ENCODE measurements at places on chromosomes 7 and 10.

DNA sequence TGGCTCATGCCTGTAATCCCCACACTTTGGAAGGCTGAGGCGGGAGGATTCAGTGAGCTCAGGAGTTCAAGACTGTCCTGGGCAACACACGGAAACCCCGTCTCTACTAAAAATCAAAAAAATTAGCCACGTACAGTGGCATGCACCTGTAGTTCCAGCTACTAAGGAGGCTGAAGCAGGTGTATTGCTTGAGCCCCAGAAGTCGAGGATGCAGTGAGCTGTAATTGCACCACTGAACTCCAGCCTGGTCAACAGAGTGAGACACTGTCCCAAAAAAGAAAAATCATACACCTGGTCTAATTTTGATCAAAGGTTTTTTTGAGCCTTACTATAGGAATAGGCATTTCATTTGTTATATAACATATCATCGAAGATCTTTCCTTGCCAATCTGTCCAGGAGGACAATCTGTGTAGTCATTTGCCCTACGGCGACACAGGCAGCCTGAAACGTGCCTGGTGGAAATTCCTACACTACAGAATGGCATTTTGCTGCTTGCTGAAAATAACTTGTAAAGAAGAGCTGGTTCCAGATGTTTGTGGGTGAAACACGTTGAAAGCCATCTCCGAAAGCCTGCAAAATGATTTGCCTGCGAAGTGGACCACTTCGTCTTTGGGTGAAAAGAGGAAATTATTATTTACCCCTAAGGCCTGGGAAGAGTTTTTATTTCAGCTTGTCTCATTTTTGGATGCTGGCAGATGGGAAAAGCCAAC lies 31.3 kb upstream of the GDI2 start:
- no peak for DNase-seq

DNA sequence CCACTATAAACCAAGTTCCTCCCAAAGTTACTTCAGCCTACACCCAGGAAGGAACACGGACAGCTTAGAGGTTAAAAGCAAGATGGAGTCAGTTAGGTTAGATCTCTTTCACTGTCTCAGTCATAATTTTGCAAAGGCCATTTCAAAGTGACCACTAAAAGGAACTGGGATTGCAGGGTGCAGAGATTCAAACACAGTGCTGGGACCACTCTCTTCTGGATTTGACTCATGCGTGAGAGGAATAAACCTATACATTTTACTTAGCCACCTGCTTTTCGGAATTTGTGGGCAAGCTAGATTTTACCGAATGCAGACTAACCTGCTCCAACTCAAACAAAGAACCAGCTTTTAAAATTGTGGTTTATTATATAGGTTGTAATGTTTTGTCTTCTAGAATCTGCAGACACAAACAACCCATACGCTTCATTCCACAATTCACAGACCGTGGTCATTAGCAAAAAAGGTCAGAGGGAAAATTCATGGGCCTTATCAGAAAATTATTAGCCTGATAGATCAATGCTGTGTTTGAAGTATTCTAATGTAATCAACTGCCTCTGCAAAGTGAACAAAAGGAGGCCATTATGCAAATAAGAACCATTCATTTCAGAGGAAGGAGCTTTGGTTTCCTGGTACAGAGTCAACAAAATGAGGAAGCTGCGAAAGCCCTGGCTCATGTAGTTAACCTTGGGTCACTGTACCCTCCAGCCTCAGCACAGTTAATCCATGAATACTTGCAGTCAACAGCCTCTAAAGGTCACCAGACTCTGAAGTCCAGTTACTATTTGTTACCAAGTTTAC lies 342.7 kb upstream of the KLF6 start:
- DNase-seq, result peak; percentile 39

DNA sequence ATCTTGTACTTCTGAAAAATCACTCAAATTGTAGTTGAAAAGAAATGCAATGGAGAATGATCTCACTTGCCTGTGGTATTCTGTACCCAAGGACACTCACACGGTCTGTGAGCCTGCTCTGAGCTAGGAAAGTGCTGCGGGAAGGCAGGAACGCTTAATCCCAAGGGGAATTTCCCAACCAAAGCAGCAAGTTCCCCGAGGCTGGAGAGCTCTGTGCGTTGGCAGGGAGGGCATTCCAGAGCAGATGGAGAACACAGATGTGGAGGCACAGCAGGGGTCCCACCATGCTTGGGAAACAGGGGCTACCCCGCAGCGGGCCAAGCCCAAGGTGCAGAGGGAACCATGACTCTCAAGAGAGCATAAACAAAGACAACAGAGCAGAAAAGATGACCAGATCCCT lies 13.6 kb downstream of the SVIL start:
- peak; percentile 66 for DNase-seq

DNA sequence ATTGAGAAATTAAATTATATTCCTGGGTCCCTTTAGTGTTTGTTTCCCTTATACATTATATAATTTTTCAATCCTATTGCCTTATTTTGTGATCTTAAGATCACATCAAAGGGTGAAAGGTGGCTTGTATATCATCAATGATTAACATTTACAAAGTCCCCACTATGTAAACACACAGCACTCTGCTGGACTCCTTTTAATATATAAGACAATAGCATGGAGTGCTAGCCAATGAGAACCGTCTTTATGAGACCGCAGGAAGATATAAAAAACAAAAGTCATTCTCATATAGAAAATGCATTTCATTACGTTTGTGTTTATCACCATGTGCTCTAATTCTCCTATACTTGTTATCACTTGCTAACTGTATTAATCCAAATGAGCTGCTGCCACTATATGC lies 108.5 kb downstream of the HOXA1 start:
- DNase-seq, result no peak

DNA sequence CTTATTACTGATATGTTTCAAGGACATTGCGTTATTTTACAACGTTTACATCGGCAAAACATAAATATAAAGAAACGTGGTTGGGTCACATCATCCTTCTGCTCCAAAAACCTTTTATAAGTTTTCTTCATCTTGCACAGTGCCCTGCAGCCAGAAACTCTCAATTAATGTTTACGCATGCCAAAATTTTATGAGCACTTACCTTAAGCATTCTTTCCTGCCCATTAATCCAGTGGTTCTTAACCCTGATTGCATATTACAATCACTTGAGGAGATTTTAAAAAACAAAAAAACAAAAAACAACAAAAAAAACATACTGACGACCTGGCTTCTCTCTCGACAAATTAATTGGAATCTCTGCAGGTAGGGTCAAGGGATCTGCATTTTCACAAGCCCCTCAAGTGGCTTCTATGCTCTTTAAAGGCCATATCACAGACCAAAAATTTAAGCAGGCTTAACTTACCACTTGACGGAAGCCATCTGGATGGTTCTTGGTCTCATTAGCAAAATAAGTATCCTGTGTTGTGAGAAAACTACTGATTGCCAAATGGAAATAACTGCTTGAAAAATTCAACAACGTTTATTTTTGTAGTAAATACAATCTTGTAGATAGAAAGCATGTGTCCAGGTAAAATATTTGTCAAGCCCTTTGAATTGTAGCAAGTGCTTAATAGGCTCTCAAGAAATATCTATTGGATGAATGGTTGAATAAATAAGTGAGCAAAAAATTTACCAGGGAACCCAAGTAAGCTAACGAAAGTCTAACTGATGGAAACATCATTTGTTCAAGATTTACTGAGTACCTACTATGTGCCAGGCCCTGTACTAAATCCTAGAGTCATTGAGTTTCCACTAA lies 30.9 kb upstream of the SLC16A12 start:
- DNase-seq, result no peak

GRCh38 chr10:13526948-13527863 lies 1.6 kb downstream of the BEND7 start:
- DNase-seq, result no peak

GRCh38 chr7:155951554-155952158 lies 139.4 kb upstream of the SHH start:
- DNase-seq, result no peak

DNA sequence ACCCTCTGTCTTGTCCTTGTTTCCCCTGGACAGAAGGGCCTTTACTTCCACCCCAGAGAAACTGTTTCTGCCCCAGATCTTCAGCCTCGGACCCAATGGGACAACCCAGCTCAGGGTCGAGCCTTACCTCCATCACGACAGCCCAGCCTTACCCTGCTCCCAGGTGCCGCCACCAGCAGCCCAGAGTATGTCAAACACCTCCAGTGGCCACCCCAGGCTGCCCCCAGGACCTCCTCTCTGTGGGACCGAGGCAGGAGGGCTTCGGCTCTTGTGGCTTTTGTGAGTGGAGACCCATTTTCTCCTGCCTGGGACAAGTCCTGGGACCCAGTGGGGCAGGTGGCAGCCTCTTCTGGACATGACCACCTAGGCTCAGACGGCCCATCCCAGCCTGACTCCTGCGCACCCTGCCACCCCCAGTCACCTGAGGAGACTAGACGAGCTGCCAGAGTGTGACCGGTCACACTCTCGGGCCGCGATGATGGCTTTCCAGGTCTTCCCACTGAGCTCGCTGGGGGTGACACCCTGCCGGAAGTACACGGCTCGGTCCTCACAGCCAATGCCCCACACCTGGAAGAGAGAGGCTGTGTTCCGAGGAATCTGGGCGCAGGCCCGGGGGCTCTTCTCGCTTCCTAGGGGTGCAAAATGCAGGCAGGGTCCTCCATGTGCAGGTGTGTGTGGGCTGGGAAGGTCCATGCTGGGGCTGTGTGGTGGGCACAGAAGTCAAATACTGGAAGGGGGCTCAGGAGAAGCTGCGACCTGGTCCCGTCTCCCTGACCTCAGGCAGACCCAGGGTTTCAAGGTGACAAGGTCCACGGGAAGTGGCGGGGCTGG lies 15.5 kb downstream of the TECPR1 start:
- no peak for DNase-seq

DNA sequence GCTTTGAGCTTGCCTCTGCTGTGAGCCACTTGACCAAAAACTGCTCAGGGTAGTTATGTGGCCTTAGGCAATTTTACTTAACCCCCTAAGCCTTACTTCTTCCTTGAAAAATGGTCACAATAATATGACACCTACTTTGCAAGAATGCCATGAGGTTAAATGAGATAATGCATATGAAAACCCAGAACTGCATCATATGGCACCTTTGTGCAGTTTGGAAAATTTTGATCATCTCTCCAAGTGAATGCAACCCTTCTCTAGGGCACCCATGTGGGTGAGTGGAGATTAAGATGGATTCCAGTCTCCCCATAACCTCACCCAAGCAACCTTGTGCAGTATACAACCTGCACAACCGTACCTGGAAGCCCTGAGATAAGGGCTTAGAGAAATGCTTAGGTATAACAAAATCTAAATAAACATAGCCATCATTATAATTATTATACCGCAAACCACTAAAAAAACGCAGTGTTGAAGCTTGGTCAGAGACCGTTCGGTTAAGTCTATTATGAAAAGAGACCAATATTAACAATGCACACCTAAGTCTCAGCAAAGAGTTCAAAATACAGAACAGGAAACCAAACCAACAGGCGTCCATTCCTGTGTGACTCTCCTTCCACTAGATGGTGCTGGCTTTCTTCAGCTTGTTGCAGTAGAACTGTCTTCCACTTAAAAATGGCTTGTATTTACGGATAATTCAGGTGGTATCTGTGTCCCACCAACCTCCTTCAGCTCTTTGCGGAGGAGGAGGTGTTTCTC lies 21.0 kb upstream of the ASB15 start:
- DNase-seq, result peak; percentile 20

GRCh38 chr10:84232376-84232775 lies 7.0 kb upstream of the LRIT2 start:
- DNase-seq, result no peak

DNA sequence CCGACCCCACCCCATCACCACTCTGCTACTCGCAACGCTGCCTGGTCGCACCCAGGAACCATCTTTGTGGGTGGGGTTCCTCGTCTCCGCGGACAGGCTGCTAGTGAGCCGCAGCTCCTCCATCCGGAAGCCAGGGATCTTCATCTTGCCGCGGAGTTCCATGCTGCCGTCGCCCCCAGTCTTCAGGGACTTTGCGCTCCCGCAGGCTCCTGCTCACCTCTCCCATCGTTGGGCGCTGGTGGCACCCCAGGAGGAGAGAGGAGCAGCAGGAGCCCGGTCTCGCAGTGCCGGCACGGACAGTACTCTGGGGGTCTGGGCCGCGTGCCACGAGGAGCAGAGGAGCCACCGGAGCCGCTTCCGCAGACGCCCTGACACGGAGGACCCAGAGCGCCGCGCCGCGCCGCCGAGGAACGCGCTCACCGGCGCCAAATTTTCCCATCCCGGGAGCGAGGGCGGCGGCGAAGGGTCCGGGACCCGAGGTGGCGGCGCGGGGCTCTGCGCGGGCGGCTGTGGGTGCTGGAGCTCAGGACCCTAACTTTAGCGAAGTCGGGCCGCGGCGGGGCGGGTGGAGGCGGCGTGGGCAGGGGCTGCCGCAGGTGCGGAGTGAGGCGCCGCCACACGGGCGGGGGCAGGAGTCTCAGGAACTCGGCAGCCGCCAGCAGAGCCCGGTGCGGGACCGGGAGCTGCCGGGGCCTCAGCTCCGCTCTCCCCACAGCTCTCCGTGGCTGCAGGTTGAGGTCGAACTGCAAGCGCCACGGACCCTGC lies 750.1 kb upstream of the SORCS1 start:
- DNase-seq, result no peak

- peak; percentile 16 for DNase-seq
Measured at GRCh38 chr7:134298902-134299683, 17.6 kb downstream of the SLC35B4 start.

GRCh38 chr7:95690367-95690947 lies 81.9 kb upstream of the DYNC1I1 start:
- DNase-seq, result no peak

DNA sequence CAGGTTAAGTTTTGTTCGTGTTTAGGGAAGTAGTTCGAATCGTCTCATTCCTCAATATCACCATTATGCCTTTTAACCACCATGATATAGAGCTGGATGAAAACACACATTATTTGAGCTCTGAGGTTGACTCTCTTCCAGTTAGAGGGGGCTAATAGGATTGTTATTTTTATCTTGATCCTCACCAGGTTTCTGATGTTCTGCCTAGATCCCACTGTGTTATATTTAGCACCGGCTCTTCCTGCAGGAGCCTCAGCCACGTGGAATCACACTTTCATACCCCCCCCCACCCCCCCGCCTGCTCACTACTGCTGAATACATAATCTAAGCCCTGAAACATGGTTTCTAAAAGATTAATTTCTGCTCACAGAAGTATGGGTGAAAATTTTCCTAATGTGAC lies 88.3 kb downstream of the NRCAM start:
- no peak for DNase-seq

DNA sequence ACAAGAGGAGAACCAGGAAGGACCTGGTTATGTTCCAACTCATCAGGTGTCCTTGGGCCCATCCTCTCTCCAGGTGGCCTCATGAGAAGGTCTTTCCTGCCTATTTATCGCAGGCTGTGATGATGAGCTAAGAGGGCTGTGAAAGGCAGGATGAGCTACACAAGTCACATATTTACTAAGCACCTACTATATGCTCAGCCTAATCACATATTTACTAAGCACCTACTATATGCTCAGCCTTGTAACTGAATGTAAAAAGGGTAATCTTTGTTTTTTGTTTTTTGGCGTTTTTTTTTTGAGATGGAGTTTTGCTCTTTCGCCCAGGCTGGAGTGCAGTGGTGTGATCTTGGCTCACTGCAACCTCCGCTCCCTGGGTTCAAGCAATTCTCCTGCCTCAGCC lies 44.2 kb upstream of the NPFFR1 start:
- no peak for DNase-seq

DNA sequence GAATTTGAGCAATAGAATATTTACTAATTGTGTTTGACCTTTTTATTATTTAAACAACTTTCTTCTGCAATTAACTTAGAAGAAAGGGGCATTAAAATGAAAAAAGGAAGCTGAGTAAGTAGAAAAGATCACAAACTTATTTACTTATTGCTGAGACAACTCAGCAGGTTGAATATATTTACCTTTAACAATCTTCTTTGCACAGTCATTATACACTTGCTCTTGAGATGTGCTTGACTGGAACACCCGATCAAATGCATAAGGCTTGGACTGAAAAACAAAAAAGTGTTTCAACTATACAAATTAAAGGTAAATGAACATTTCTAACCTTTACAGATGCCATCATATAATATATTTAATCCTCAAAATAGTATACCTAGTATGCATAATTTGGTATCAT lies 7.9 kb downstream of the KIF5B start:
- DNase-seq, result no peak

Measured in NT2/D1 (cell line).